Hippocampal formation (tissue), 2 donors: ENCODE measurements at places on chromosomes 12 and 14.
A peak's percentile ranks its signal among the peaks of the same experiment; 100 is the strongest.

DNA sequence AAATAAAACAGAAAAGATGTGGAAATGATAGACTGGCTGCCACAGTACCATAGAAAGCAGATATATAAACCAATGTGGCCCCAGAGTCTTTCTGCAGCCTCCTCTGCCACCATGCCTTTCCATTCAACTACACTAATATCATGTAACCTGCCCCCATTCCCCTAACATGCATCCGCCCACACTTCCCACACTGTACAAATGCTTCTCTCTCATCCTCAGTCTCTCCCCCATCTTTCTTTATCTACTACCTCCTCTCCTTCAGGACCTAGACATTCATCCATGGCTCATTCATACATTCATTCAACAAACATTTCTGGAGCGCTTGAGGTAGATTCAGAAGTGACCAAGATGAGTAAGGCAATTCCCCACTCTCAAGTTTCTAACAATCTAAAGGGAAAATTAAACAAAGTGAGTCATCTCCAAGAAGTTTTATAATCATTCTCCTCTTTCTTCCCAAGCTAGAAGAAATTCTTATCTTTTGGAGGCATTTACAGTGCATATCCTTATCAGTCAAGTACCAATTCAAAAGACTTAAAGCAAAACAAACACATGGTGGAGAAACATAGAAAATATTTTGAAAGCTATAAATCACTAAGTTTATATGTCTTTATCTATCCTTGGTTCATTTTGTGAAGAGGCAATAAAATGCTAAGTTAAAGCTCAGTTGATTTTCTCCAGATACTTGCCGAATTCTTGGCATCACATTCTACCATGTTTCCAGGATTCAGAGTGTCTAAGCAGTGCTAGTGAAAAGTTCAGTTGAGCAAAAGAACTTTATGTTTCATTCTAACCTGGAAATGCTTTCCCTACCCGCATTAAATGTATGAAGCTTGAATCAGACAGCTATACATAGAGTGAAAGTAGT lies 70.5 kb upstream of the FRMD6 start:
- no peak for DNase-seq

DNA sequence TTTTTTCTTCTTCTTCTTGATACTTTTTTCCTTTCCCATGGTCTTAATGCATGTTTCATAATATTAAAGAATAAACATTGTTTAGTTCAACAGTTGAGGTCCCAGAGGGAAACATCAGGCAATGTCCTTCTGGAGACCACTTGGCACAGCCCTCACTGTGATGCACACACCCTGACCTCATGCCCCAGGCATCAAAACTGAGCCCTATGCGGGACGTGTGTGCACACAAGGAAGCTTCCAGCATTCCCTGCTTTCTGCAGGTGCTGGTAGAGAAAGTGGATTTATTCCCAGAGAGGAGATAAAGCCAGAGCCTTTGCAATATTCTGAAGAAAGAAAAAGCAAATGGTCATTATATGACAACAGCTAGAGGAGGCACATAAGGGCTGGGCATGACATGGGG lies 16.0 kb upstream of the CMKLR1 start:
- no peak for DNase-seq

DNA sequence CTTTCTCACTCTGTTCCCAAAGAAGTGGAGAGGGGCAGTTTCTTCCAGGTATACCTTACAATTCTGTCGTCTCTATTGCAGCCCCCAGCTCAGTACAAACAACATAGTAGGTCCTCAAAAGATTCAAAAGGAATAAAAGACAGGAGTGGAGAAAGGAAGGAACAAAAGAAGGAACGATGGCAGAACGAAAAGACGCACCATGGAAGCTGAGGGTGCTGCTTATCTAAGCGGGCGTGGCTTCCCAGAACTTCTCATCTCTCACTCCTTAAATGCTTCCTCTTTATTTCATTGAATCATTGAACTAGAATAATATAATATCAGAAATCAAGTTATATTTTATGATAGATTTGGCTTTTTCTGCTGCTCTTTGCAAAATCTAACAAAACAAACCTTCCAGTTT lies 13.7 kb upstream of the LTA4H start:
- no peak for DNase-seq

DNA sequence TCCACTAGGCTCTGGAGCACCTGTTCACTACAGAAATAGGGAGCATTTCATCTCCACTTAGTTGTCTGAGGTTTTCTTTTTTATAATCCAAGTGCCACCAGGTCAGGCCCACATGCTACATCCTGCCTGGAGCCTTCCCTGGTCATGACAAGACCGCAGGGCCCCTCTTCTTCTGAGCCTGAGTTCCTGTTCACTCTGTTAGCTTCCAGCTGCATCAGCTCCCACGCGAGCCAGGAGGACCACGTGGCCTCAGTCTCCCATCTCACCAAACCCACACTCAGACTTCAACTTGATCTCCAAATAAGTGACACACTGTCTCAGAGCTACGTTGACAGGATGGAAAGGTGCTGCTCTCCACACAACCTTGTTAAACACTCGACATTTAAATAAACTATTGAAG lies 21.0 kb downstream of the RIMBP2 start:
- no peak for DNase-seq

DNA sequence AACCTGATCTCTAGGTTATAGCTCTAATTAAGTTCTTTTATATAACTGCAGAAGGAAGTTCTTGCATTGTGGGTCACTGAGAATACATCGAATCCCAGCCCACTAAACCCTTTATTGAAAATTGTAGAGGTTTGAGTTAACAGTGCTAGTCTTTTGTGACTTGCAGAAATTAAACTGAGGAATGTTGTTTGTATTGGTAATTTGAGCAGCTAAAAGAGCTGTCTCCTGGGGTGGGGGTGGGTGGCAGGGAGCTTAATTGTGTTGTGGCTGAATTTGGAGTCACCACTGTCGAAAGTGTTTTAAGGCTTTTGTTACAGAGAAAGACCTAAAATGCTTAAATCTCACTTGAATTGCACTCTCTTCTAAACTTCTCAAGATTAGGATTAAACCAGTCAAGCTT lies 3.2 kb upstream of the COX8C start:
- DNase-seq = no peak

- no peak for DNase-seq
Observed at GRCh38 chr14:101112351-101113107, 209.0 kb upstream of the RTL1 start.

DNA sequence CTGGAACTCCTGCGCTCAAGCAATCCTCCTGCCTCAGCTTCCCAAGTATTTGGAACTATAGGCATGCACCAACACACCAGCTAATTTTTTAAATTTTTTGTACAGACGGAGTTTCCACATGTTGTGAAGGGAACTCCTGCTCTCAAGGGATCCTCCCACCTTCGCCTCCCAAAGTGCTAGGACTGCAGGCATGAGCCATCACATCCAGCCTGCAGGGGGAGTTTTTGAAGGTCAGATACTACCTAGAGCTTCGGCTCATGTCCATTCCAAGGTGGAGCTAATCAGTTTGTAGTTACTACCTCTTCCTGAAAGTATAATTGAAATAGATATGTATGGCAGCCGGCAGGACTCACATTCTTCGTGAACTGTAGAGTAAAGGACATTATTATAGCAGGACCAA lies 3.7 kb upstream of the TAS2R19 start:
- no peak for DNase-seq

DNA sequence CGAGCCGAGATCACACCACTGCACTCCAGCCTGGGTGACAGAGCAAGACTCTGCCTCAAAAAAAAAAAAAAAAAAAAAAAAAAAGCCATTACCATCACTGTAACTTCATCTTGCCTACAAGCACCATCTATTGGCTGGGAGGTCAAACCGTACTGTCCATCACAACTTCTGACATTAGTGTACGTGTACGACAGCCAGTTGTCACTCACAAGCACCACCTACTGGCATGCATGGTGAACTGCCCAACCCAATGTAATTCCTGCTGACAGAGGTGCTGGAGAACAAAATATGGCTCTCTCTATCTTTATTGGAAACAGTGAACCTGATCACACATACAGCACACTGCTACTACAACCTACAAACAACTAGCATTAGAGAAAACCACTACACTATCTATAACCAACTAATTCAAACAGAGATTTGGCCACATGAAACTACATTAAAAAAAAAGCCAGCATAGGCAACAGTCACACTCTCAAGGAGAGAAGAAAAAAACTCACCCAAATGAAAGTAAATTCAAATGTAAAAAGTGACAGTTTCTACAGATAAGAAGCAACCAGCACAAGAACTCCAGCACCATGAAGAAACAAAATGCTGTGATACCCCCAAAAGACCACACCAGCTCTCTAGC lies 82.3 kb downstream of the PUS7L start:
- no peak for DNase-seq

GRCh38 chr14:27917896-27918295 lies 848.7 kb upstream of the FOXG1 start:
- DNase-seq = no peak

DNA sequence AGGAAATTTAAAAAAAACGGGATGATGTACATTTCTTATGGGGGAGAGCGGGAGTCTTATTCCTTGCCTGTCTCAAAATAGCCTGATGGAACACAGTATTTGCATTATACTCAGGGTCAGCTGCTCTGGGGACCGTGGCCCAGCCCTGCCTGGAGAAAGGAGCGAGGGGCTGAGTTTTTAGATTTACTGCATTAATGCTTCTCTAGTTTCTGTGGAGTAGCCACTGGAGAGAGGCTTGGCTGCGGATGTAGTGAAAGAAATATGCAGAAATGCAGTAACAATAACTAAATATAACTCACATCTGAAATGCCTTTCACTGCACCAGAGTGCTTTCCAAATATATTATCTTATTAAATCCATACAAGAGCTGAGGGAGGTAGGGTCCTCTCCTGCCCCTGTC lies 87.6 kb upstream of the MAP1LC3B2 start:
- DNase-seq = no peak

- no peak for DNase-seq
Observed at GRCh38 chr12:20494851-20495250, 126.5 kb downstream of the PDE3A start.

- peak; percentile 24 for DNase-seq
Observed at GRCh38 chr12:132766380-132767085, 4.9 kb upstream of the ANKLE2 start.

- DNase-seq = no peak
Observed at GRCh38 chr12:87165733-87166375, 863.3 kb downstream of the C12orf50 start.

- DNase-seq = peak; percentile 61
Observed at GRCh38 chr14:20801726-20802125, 918 bp downstream of the RNASE1 start.

GRCh38 chr12:124501827-124502226 lies 65.6 kb downstream of the NCOR2 start:
- no peak for DNase-seq

DNA sequence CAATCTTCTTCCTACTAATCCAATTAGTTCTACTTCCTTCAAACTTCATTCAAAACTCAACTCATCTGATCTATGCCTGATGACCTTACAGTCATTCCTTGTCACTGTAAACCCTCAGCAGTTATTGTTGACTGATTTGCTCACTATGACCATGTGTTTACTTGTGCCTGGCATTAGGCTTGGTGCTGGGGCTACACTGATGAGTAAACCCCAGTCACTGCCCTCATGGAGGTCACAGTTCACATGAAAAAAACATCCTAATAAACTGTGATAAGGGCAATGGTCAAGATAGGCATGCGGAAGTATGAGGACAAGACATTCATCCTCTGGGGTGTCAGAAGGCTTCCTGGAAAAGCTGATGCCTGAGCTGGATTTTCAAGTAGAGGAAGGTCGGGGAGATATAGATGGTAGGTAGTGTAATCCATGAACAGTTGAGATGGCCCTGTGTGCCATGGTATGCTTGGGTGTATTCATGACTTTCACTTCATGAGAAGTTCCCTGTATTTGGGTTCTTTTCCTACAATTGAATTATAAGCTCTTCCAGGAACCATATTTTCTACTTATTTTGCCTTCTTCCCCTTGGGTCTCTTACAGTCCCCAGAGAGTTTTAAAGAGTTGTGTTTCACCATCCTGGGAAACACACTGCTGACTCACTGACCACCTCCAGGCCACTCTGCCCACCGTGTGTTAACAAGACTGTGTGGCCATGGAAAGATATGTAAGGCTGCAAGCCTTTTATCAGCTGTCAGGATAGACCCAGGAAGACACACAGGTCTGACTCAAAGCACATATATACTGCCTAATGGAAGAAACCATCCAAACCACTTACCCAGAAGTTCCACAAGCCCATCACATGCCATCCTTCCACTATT lies 38.7 kb upstream of the DUSP6 start:
- DNase-seq = no peak

DNA sequence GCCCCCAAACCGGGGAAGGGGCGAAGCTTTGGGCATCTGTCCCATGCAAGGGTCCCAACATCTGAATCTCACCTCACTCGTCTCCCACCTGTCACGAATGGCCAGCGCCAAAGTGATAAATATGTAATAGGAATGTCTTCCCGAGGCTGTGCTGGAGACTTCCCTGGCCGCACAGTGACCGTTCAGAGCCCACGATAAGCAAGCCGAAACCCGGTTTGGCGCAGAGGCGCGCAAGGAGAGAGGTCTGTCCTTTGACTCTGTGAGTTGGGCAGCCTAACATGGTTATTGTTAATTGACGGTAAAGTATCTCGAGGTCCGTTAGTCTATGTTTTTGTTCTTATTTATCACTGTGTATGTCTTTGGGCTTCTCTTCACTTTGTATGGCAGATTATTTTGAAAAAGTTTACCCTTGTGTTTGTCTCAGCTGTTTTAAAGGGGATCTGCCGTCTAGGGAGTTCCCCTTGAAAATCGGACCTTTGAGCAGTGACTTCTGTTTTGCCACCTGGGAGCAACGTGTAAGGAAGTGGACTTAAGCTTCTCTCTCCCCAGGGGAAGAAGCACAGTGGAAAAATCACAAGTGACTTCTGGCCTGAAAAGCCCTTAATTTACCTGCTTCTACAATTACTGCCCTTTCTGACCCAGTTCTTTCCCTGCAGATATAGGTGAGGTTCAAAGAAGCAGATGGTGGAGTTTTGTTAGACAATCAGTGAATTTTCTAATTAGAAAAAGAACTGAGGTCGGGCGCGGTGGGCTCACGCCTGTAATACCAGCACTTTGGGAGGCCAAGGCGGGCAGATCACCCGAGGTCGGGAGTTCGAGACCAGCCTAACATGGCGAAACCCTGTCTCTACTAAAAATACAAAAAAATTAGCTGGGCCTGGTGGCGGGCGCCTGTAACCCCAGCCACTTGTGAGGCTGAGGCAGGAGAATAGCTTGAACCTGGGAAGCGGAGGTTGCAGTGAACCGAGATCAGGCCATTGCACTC lies 1.1 kb upstream of the TM9SF1 start:
- no peak for DNase-seq

- DNase-seq = no peak
Observed at GRCh38 chr12:50739611-50740010, 24.3 kb upstream of the ATF1 start.

DNA sequence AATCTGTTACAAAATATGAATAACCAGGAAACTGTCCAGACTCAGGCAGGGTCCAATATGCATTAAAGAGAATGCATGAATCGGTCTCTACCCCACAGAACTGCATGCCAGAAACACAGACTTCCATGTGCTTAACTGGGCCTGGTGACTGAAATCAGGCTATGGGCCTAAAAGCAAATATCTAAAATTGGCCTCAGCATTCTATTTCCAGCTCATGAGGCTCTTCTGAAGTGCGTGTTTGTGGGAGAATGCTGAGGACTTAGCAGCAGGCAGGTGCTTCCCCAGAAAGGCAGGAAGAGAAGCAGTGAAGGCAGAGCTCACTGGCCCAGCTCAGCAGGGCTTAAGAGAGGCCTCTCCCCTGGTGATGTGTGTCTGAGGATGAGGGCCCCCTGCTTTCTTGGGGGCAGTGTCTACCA lies 48.5 kb downstream of the ADGRD1 start:
- no peak for DNase-seq

- DNase-seq = no peak
Observed at GRCh38 chr14:28055008-28055407, 711.6 kb upstream of the FOXG1 start.
